ENCODE measurements at places on chromosomes 13 and 19. TPM values are rescaled to one million over a fixed set of nuclear protein-coding genes. Genes with fewer than 3 reads are reported as not detected.
A peak's percentile ranks its signal among the peaks of the same experiment; 100 is the strongest.

- DNase-seq = no peak
Observed at GRCh38 chr13:29566206-29566605, 29.3 kb downstream of the SLC7A1 start.

Gene CEACAM3
- total RNA-seq = 0.60 TPM

Gene ZNF724
- 1.2 TPM for total RNA-seq

DNA sequence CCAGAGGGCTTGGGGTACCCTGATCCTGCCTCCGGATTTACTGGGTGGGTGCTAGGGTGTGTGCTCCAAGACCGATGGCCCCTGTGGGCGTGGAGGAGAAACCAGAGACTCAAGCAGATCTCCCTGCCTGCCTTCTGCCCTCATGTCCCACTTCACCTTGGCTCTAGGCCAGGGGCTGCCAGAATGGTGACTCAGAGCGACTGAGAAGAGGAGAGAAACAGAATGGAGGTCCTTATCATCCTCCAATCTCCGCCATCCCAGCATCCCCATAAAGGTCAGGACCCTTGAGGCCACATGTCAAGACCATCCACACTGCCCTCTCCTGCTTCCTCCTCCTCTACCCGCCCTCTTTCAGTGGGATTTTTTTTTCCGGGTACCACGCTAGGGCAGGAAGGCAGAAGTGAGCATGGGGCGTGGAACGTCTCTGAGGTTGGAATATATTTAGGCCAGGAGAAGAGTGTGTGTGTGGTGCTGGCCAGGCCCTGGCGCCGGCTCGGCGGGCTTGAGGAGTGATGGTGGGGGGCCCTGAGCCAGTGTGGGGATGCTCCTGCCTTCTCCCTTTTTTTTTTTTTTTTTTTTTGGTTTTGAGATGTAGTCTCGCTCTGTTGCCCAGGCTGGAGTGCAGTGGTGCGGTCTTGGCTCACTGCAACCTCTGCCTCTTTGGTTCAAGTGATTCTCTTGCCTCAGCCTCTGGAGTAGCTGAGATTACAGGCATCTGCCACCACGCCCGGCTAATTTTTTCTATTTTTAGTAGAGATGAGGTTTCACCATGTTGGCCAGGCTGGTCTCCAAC, 22.3 kb downstream of the IER2 start:
- peak; percentile 87 for DNase-seq

- no peak for DNase-seq
Observed at GRCh38 chr19:29533578-29534544, 8.1 kb downstream of the VSTM2B start.

Gene C13orf46
- total RNA-seq = 0.65 TPM

GRCh38 chr19:19372656-19373416, 32.6 kb upstream of the GATAD2A start:
- DNase-seq = peak; percentile 75

GRCh38 chr13:52650731-52651130, 1.9 kb upstream of the SUGT1 start:
- no peak for DNase-seq

DNA sequence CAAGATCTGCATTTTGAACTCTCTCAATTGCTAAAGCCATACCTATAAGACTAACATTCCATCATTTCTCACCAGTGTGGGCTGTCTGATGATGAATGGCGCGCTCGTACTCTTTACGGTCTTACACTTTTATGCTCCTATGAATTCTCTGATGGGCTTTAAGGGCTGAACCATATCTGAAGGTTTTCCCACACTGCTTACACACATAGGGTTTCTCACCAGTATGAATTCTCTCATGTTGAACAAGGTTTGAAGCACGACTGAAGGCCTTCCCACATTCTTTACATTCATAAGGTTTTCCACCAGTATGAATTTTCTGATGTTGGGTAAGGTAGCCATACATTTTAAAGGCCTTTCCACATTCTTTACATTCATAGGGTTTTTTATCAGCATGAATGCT, 18.8 kb upstream of the ZNF607 start:
- no peak for DNase-seq

Gene ASF1B
- 0.92 TPM for total RNA-seq

- DNase-seq = no peak
Observed at GRCh38 chr13:91785431-91786119, 387.2 kb downstream of the GPC5 start.

DNA sequence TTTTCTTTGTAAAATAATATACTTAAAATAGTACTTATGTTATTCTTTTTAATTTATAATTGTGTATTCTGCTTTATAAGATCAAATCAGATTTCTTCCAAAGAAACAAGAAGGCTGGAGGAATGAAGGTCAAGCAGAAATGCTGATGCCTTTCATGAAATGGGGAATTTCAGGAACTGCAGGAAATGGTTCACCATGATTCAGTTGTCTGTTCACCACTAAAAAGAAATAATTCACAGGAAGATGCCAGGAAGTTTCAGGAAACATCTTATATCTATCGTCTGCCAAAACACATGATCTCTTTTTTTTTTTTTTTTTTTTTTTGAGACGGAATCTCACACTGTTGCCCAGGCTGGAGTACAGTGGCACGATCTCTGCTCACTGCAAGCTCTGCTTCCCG, 15.7 kb upstream of the SCEL start:
- no peak for DNase-seq

GRCh38 chr19:32339988-32340874, 5.2 kb upstream of the ZNF507 start:
- peak; percentile 78 for DNase-seq

Gene KLK6
- total RNA-seq = not detected

DNA sequence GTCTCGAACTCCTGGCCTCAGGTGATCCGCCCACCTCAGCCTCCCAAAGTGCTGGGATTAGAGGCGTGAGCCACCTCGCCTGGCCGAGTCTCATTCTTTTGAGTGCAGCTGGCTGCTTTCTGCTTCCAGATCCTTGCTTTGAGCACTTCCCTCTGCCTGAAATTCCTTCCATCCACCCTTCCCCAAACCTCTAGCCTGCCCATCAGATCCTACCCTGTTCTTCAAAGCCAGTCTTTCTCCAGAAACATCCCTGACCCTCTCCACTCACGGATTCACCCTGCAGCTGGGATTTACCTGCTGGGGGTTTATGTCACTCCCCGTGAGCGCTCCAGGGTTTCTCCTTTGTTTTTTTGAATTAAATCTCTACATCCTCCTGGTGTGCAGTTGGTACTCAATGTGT, 13.1 kb upstream of the NPAS1 start:
- no peak for DNase-seq

DNA sequence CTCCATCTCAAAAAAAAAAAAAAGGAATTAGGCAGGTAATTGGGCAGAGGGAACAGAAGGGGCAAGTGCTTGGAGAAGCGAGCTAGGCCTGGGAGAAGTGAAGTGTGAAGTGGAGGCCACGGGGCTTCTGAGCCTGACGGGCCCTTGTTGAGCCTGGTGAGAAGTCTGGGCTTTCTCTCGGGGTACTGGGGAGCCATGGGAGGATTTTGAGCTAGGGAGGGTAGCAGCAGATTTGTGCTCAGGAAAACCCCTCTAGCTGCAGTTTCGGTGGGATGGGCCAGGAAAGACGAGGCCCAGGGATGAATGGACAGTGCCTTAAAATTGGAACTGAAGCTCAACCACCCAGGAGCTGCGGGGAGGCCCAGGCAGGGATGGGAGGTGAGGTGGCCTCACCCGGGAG, 8.0 kb downstream of the POLR1G start:
- no peak for DNase-seq

GRCh38 chr13:50323440-50324065, 308.3 kb downstream of the KCNRG start:
- no peak for DNase-seq

DNA sequence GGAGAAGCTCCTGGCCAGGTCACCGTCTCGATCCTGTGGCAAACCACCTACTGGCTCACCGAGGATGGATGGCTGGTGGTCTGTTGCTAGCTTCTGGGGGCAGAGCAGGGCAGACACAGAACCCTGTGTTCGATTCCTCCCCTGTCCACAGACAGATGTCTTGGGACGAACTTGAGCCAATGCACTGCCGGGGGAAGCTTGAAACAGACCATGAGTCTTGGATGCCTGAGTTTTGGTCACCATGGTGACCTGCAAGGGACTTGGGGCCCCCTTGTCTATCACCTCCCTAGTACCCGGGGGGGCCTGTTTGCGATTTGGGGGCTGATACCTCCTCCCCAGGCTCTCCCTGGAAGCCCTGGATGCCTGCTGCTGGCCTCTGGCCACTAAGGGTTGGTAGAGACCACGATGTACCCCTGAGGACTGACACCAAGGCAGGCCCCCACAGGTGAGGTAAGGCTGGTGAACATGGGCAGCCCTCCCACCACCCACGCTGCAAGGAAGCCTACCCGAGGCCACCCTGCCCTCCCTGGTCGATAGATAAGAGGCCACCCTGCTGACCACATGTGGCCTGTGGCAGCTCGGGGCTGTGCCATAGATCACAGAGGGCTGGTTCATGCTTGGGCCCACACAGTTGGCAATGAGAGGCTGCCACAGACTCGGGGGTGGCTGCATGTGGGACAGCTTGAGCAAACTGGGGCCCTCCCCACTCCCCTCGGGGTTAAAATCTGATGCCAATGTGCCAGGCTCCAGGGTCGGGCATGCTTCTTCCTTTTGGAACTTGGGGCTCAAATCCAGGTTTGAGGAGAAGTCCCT, 10.7 kb downstream of the IQCN start:
- DNase-seq = peak; percentile 16

Gene CARD8
- 37.4 TPM for total RNA-seq

Gene TRPC4
- total RNA-seq = 1.3 TPM

Gene BRME1
- 0.62 TPM for total RNA-seq

DNA sequence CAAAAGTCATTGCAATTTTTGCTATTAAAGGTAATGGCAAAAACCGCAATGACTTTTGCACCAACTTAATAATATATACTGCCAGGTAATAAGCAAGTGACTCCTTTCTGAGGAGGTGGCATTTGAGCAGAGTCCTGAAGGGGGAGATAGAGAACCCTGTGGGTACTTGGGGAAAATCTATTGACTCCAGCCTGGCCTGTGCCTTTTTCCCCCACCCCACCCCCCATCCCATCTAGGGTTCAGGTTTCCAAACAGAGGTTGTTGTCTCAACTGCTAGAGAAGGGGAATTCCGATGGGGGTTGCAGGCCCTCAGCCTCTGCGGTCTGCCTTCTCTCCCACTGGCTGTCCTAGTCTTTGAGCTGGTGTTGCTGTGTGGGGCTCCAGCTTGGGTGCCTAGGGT, 11.5 kb downstream of the S1PR2 start:
- no peak for DNase-seq

- DNase-seq = peak; percentile 82
Observed at GRCh38 chr19:41323430-41324125, 13.6 kb downstream of the CCDC97 start.

GRCh38 chr19:10686661-10687517, 14.3 kb upstream of the QTRT1 start:
- peak; percentile 65 for DNase-seq

Gene ACTN4
- total RNA-seq = 333 TPM

DNA sequence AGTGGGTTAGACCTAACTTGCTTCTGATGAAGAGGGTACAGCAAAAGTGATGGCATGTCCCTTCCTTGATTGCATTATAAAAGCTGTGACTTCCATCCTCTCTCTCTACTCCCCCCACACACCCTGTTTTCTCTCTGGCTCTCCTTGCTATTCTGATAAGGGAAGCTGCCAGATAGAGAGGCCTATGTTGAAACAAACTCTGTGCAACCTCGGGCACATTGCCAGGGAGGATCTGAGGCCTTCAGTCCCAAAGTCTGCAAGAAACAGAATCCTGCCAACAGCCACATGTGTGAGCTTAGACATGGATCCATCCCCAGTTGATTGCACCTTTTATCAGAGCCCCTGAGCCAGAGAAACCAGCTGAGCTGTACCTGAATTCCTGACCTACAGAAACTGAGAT, 44.8 kb upstream of the ARGLU1 start:
- peak; percentile 88 for DNase-seq

Gene JAK3
- total RNA-seq = 4.2 TPM

- DNase-seq = no peak
Observed at GRCh38 chr19:39498798-39499642, at the start of gene DLL3. DLL3 (plus strand) TSS chr19:39498947; CDS start chr19:39498975, 28 bp downstream.

GRCh38 chr13:95822303-95822702, 145.4 kb downstream of the DNAJC3 start:
- DNase-seq = no peak

Gene LILRB3
- total RNA-seq = 8.5 TPM

DNA sequence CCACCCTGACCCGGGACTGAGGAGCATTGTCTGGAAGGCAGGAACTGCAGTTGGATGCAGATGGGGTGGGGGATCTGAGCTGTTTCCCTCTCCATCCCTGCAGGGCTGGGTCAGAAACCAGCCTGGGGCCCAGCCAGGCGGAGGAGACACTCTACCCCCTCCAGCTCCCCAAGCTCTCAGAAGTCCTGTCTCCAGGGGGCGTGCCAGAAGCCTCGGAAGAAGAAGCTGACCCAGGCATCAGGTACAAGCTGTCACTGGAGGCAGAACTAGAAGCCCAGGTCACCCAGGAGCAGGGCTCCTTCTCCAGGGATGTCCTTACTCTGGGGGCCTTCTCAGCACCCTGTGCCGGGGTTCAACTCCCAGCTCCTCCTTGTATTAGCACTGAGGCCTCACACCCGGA, 15.5 kb downstream of the SIX5 start:
- no peak for DNase-seq

DNA sequence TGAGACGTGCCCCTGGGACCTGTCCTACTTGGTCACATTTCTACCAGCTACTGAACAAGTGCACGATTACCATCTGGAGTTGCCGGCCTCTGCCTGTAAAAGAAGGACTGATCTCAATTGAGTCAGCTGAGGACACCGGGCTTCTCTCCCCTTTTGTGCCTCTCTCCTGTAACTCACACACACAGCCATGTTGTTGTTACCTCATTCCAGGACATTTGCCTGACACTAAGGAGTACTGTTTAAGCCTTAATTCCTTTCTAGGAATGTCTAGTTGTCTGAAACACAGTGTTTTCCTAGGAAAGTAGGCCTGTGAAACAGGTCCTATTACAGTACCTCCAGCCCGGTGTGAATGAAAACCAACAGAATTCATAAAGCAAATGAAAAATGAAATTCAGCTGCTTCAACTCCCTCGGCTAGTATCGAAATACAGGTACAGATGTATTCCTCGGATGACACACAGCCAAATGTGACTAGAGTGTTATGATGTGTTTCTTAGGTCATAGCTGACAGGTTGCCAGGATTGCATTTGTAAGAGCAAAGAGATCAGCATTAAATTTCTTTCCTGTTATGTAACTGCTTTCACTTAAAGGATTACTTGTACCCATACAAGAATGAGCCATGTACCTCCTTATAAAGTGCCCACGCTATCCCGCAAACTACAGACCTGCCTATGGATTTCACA, 152.0 kb upstream of the IRS2 start:
- no peak for DNase-seq

Gene CYSLTR2
- total RNA-seq = 6.1 TPM

Gene ZNF296
- 0.73 TPM for total RNA-seq

- DNase-seq = no peak
Observed at GRCh38 chr13:113588394-113589111, 4.0 kb downstream of the TFDP1 start.
